ENCODE measurements at places on chromosomes 6 and 20.

GRCh38 chr6:122005661-122006060 is 393.8 kb upstream of the HSF2 start:
- no peak for DNase-seq

- no peak for DNase-seq
Measured at GRCh38 chr6:132768051-132768517, 10.4 kb upstream of the VNN2 start.

GRCh38 chr6:46320505-46320904 is 149.7 kb upstream of the ENPP5 start:
- no peak for DNase-seq

- no peak for DNase-seq
Measured at GRCh38 chr6:102761872-102762271, 1368.4 kb downstream of the GRIK2 start.

- no peak for DNase-seq
Measured at GRCh38 chr6:111301946-111302345, 181.1 kb downstream of the REV3L start.

DNA sequence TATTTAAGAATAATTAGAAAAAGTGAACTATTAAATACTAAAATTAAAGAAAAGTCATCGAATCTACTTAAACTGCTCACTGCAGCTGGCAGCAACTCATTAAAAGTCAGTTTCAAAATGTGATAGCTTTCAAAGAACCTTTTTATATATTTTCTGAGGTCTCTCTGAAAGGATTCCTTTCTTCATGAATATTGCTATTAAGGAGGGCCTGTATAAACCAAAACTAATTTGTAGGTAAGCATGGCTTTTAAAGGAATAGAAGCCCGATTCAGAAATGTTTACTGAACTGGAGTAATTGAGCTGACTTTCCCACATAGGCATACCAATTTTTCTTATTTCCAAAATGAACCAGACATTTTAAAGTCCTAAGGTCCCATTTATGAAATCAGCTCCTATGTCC is 41.2 kb upstream of the ENPP1 start:
- no peak for DNase-seq

- no peak for DNase-seq
Measured at GRCh38 chr20:7346562-7346961, 579.1 kb downstream of the BMP2 start.

DNA sequence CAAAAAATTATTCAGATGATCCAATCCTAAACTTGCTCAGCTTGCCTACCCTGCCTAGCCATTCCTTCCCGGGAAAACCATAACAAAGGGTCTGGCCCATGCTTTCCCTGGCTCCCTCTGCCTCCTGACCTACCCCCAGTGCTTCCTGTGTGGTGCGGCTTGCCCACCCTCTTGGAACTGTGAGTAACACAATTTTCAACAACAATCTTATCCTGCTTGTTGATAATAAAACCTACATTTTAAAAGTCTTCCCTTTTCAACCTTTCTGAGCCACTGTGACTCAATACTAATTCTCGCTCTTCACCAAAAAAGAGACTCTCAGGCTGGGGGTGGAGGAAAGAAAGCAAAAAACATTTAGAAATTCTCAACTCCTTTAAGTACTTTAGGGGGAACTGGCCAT is 18.0 kb downstream of the EXOC2 start:
- DNase-seq: no peak

DNA sequence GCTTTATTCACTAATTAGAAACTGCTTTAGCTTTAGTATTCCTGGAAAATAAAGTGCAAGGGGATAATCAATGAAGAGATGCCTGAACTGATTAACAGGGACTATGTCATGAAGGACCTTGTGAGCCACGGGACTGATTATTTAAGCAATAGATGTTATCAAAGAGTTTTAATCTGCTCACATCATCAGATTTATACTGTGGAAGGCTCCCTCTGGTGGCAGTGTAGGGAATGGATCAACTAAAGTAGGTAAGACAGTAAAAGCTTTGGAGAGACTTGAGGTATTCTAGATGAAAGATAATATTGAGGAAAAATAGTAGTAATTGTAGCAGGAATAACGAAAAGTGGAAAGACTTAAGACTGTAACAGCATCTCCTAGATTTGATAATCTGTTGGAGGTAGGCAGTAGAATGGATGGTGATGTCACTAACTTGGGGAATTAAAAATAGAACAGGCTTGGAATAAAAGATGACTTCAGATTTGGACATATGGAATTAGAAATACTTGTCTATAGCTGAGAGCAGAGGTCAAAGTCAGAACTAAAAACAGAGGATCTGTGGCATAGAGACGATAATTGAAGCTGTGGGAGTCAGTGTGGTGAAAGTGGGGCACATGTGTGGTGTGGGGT is 80.3 kb upstream of the HTR1E start:
- DNase-seq: peak; percentile 36

DNA sequence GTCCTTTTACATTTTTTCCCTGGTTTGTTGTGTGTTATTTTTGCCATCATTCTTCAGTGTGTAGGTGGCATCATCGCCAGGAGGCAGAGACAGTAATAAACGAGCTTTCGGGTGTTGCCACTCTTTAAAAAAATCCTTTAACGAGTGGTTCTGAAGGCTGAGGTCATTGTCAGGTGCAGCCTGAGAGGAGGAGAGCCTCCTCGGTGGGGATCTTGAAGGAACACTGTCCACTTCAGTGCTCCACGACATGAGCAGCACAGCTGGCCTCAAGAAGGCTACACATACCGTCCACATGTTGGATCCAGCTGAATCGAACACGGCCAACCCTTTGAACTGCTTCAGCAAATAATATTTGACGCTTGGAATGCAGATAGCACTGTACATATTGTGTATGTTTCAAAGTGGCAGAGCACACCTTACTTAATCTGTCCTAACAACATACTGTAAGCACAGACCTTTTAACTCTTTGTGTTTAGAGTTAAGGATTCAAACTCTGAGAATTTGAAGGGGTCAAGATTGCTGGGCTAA is 48.0 kb upstream of the FOXQ1 start:
- no peak for DNase-seq

DNA sequence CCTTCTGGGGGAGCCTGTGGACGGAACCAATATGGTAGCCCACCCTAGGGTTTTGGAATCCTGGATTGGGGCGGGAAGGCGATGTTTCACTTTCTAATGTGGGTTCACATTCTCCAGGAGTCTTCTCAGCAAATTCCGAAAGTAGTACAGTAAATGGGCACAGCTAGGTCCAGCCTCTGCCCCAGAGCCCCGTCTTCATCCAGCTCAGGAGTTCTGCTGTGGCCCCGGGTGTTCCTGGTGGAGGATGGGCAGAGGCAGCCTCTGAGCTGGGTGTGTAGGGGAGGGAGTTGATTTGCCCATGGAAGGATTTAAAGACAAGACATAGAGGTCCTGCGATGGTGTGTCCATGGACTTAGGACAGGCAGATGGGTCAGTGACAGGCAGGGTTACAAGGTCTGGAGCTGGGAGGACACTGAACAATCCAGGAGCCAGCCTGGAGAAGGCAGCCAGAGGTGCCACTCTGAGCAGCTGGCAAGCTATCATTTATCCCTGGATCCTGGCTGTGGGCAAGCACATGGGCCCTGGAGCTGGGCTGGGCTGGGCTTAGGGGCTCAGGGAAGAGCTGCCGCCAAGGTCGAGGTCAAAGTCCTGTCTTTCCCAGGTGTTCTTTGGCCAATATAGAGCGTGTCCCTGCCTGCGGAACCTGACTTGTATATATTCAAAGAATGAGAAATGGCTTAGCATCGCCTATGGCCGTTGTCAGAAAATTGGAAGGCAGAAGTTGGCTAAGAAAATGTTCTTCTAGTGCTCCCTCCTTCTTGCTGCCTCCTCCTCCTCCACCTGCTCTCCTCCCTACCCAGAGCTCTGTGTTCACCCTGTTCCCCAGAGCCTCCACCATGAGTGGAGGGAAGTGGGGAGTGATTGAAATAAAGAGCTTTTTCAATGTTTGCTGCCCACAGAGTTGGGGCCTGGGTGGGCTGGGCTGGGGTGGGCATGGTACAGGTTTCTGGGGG is 6.7 kb downstream of the CLPSL1 start:
- DNase-seq: no peak

DNA sequence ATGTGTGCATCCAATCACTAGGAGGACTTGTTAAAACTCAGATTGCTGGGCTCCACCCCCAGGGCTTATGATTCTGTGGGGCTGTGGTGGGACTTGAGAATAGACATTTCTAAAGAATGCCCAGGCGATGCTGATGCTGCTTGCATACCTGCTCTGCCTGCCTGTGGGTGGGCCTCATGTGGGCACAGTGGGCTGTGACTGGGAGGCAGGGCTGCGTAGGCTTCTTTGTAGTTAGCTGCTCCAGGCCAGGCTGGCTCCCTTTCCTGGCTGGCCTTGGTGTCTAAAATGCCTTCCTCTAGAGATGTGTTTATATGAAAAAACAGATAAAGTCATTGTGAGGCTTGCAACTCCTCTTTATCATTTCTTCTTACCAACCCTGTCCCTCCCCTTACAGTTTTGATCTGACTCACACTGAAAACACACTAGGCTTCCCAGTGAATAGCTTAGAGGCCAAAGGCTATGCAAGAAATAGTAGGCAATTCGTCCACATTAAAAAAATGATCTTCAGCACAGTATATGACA is 495.5 kb upstream of the MAP3K7 start:
- DNase-seq: no peak

- DNase-seq: no peak
Measured at GRCh38 chr20:48866936-48867335, 39.1 kb upstream of the PREX1 start.

- DNase-seq: peak; percentile 70
Measured at GRCh38 chr6:69232911-69233448, 563.8 kb downstream of the LMBRD1 start.

GRCh38 chr6:39273406-39273821 is 40.8 kb downstream of the KCNK17 start:
- DNase-seq: no peak

DNA sequence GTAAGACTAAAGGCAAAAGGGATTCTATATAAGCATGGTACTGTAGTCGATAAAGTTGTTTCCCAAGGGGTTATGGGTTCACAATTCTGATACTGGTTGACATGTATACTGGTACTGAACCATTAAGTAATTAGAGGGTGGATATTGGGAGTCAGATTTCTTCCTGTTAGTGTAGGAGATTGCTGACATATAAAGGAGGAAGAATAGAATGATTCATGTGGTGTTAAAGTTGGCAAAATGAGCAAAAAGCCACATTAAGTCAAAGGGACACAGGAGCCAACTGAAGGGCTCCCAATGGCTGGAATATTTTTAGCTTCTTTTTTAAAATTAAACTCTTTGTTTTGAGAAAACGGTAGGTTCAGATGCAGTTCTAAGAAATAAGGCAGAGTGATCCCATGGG is 161.8 kb upstream of the PRND start:
- DNase-seq: no peak

- no peak for DNase-seq
Measured at GRCh38 chr6:47974106-47974505, 136.9 kb downstream of the PTCHD4 start.

DNA sequence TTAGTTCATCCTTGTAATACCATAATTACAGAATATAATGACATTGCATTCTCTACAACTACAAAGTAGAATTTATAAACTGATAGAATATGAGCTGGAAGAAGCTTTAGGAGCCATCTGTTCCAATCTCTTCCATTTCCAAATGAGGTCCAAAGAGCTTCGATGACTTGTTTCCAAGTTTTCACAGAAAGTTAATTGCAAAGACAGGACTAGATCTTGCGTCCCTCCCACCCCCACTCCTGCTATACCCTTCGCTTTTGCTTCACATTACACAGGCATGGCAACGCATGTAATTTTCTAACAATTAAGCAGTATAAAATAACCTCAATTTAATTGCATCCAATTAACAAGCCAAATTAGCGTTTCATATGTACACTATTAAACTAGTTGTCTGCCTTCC is 7.0 kb downstream of the HIVEP2 start:
- no peak for DNase-seq

DNA sequence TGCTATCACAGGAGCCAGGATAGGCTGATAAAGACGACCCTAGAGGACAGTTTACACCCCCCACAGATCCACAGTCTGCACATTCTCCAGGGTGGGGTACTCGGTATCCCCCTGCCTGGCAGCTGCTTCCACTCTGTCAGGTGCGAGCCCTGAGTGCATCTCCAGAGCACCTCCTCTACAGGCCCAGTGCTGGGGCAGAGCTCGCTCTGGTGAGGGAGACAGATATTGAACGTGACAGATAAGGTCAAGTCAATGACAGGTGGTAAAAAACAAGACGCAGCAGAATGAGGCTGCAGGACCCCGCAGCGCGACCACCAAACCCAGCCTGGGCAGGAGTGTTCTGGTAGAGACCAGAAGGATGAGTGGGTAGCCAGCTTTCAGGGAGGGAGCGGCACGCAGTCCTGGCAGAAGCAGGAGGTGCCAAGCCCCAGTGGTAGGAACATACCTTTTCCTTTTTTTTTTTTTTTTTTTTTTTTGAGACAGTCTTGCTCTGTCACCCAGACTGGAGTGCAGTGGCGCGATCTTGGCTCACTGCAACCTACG is 12.4 kb upstream of the MYL9 start:
- no peak for DNase-seq

- no peak for DNase-seq
Measured at GRCh38 chr6:6384520-6384919, 64.1 kb upstream of the F13A1 start.

All from NCI-H774 (cell line).